Right ventricle myocardium inferior (tissue), 1 donor: ENCODE measurements at places on chromosomes 2 and 18. TPM values are rescaled to one million over a fixed set of nuclear protein-coding genes. Genes with fewer than 3 reads are reported as not detected.

NEU4 gene
- 0.30 TPM for total RNA-seq

SLC14A1 gene
- 24.9 TPM for total RNA-seq

ACMSD gene
- not detected for total RNA-seq

MAP3K20 gene
- 435 TPM for total RNA-seq

IL36RN gene
- total RNA-seq = not detected

ZNF396 gene
- total RNA-seq = 0.70 TPM

DCDC2C gene
- total RNA-seq = not detected

MEP1B gene
- total RNA-seq = not detected

HOXD9 gene
- not detected for total RNA-seq

CAPN14 gene
- 0.35 TPM for total RNA-seq

CYP27C1 gene
- 0.05 TPM for total RNA-seq

IKZF2 gene
- 4.7 TPM for total RNA-seq

ZNF519 gene
- total RNA-seq = 4.1 TPM
